ENCODE measurements at places on chromosomes 5 and 9.

- DNase-seq = no peak
These were observed 175.5 kb downstream of the ANXA1 start for GRCh38 chr9:73327149-73327548.

DNA sequence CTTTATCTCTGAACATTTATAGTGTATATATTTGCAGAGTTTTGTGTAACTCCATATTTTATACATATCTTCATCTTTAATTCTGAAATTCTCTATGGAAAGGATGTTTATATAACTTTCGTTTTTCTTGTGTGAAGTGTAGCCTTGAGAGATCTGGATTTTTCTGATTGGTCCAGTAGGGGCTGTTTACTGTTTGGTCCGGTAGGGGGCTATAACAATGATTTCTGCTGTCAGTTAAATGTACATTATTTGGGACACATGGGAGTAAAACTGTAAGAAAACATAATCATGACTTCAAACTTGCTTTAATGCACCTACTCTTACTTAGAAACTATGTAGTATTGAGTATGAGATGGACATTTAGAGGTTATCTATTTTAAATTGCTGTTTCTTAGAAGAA is 527.1 kb upstream of the ARRDC3 start:
- no peak for DNase-seq

- DNase-seq = no peak
These were observed 82.9 kb downstream of the ADAMTS2 start for GRCh38 chr5:179262126-179262920.

DNA sequence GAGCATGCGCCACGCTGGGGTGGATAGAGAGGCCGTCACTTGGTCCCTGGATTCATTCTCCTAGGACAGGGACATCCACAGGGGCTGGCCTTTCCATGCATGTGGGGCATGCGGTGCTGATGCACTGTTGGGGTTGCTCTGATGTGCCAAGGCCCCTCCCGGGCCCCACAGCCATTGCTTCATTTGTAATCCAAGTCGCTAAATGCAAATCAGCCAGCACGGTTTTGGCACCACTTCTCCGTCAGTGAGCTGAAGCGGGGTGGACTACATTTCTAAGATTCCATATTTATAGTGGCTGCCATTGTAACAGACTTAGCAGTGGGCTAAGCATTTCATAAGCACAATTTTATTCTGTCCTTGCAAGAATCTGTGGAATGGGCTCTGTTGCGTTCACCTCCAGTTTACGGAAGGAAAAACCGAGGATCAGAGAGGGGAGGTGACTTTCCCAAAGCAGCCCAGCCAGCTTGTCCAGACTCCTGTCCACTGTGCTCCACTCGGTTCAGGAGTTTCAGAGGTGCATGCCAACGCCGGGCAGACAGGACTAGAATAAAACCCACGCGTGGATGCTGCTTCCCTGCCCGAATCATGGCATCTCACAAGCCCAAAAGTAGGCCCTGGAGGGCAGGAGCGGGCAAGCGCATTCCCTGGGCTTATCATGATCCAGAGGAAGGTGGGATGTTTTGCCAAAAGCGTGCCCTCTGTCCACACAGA is 102.6 kb upstream of the COL5A1 start:
- DNase-seq = no peak

GRCh38 chr9:79686381-79687130 is 114.8 kb downstream of the TLE4 start:
- DNase-seq = no peak

- DNase-seq = no peak
These were observed 53.7 kb downstream of the KDM4C start for GRCh38 chr9:6811436-6811835.

GRCh38 chr9:2210201-2210600 is 195.1 kb downstream of the SMARCA2 start:
- DNase-seq = no peak

DNA sequence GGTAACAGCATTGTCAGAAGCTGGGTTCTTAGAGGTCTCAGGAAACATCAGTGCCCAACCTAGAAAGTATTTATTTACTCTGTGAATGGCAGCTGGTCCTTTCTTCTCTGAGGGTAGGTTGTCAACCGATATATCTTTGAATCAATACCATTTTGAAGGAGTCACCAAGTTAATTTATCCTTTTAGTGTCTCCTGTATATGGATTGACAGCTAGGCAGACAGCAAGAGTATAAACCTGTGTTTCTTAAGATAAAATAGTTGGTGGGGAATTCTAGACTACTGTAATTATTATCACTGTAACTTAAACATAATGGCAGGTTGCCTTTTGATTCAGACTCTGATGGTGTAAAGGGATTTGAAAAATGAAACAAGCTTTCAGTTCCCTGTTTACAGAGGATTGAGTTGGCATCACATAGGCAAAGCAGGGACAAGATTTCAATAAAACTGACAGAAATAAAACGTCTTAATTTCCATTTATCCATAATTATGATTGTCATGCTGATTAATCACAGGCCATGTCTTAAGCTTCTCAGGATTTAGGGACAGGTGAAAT is 190.8 kb upstream of the HAPLN1 start:
- no peak for DNase-seq

- DNase-seq = no peak
These were observed 160.6 kb downstream of the C9orf152 start for GRCh38 chr9:110047232-110047954.

DNA sequence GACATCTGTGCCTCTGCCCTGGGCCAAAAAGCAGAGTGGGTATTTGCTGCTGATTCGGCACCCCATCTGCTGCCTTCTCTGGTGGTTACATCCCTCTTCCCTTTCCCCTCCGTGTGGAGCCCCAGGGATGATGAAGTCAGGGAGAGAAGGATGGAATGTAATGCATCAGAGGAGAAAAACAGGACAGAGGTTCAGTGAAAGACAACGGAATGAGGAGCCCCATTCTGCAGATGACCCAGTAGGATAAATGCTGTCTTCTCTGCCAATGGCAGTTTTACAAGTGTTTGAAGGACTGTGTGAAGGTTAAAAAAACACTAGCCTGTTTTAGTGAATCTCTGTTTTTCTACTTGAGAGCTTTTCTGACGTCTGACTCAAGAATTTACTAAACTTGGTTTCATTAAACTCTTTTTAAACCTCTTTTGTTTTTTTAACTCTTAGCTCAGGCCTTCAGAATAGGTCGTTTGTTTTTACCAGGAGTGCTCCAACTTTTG is 86.3 kb downstream of the NLN start:
- no peak for DNase-seq

- no peak for DNase-seq
These were observed 15.8 kb downstream of the CENPP start for GRCh38 chr9:92341578-92341977.

GRCh38 chr9:135951889-135952663 is 9.1 kb downstream of the UBAC1 start:
- no peak for DNase-seq

DNA sequence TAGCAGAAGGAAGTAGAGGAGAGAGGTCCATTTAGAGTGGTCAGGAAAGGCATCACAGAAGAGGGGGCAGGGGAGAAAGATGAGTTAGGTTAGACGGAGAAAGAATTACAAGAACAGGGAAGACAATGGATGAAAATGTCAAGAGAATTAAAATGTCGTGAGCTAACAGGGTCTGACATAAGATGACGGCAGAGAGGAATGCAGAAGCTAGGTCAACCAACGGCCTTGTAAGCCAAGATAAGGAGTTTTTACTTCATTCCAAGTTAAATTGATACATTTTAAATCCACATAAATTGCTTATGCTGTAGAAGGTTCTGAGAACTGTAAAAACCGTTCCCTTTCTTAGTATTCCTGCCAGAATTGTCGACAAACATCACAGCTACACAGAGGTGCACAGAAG is 896.9 kb upstream of the DMAC1 start:
- DNase-seq = no peak

DNA sequence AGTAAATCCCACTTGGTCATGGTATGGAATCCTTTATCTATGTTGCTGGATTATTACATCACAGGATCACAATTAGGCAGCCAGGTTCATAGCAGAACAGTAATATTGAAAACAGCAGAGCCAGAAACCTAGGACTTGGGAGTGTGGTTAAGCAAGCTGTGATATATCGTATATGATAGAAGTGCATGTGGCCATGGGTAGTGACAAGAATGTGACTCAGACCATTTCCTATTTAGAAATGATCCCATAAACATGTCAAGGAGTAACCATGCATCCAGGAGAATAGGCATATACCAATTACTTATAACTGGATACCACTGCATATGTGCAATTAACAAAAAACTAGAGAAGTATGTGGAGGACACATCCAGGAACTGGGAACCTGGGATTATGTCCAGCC is 31.2 kb downstream of the AMBP start:
- no peak for DNase-seq

All from AML-193 (cell line).